ENCODE measurements at places on chromosomes 2 and 18.

DNA sequence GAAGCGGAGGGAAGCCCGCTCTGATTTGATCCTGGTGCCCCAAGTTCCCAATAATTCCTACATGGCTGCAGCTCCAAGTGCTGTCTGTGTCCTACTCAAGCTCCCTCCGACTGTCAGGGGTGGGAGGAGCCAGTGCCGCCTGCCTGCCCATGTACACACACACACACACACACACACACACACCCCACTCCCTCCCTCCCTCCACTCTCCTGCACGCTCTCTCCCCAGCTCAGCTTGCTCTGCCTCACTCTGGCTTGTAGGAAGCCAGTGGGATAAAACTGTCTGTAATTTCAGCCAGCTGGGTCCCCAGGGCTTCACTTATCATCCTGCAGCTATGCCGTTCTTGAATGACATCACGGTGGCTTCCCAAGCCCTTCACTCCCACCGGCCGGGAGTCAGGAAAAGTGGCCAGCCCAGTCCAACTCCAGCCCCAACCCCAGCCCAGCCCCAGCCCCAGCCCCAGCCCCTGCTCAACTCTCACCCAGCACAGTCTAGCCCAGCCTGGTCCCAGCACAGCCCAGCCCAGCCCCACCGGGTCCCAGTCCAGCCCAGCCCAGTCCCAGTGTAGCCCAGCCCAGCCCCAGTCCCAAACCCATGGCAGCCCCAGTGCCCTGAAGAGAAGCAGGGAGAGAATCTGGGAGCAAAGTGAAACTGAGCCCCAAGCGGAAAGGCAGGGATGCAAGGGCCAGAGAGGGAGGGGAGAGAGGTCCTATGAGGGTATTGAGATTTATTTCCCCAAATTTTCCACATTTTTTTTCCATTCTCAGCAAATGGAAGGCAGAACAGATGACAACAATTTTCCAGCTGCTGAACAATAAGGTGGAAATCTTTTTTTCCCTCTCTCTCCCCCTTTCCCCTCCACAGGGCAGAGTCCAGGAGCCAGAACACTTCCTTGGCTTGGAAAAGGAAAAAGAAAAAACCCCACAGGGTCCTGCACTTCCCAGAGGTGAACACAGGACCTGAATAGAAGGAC is 144.0 kb downstream of the TNS1 start:
- DNase-seq: no peak

GRCh38 chr18:39487932-39488331 is 1922.3 kb upstream of the CELF4 start:
- DNase-seq: no peak

DNA sequence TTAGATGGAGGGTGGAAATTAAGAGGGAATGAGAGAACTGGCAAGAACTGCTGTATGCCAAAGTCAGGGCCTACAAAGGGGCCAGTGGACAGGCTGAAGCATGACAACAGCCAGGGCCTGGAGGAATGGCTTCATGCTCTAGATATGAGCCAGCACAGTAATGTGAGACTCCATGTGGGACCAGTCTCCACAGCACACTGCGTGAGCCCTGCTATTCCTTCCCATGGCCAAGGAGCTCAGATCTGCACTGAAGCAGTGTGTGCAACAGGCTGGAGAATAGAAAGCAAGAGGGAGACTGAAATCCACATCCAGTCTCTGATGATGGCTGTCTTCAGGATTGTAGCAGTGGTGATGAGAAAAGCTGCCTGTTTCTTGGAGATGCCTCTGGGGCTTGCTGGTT is 162.8 kb downstream of the TPGS2 start:
- no peak for DNase-seq

GRCh38 chr18:13363359-13363758 is 144.8 kb downstream of the LDLRAD4 start:
- DNase-seq: no peak

All from stimulated activated CD4-positive, alpha-beta T cell treated with anti-CD3 and anti-CD28 coated beads, Interleukin-1b, Interleukin-23, amount 100 ng/mL, for 1 hour (primary cell).